ENCODE measurements at places on chromosomes 1 and 21. TPM values are rescaled to one million over a fixed set of nuclear protein-coding genes. Genes with fewer than 3 reads are reported as not detected.

GRCh38 chr1:187244623-187245022, 415.9 kb downstream of the PLA2G4A start:
- H3K27ac ChIP-seq: no peak overlapping the region
- no peaks in the 10 kb centered on the region for H3K27me3 ChIP-seq
- DNase-seq: no peak
- H3K4me1 ChIP-seq: no peaks in the 10 kb centered on the region

CELA3B gene
- total RNA-seq: 4.1 TPM

DNA sequence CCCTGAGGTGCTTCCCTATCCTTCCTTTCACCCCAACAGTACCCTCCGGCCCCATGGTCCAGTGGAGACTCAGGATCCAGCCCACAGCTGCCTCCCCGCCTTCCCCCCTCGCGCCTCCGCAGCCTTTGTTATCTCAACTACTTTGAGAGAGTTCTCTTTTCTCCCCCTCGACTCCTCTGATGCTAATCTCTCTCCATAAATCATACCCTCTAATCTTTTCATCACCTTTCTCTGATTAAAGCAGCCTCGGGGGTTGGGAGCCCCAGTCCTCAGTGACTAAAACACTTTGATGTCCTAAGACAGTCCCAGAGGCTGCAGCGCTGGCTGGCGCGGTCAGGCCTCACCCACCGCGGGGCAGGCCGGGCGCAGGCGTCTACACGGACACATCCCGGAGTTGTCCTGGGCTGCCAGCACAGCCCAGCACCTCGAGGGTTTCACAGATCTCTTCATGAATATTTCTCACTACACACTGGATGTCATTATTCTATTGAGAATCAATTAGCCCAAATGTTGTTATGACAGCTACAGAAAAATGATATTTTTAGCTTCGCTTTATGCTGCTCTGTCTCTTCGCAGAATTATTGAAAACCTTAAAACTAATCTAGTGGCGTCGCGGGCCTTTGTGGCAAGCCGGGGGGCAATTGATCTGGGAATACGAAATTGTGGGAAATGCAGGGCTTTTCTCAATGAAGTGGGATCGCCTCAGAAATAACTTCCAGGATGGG, 289.5 kb downstream of the RRAGC start:
- no peaks in the 10 kb centered on the region for H3K27me3 ChIP-seq
- H3K4me3 ChIP-seq: no peak overlapping the region
- no peak overlapping the region for H3K27ac ChIP-seq
- DNase-seq: no peak

GRCh38 chr1:2544093-2544874, 11.9 kb upstream of the TNFRSF14 start:
- peaks cover 23% of the 10 kb centered on the region for H3K4me1 ChIP-seq
- H3K4me3 ChIP-seq: no peak overlapping the region
- no peak for DNase-seq

- no peak overlapping the region for H3K27ac ChIP-seq
- H3K4me3 ChIP-seq: no peak overlapping the region
- H3K4me1 ChIP-seq: no peaks in the 10 kb centered on the region
- no peaks in the 10 kb centered on the region for H3K27me3 ChIP-seq
Measured at GRCh38 chr1:11207898-11208611, 18.9 kb downstream of the ANGPTL7 start.

GRCh38 chr1:84884671-84885389, 8.2 kb downstream of the LPAR3 start:
- H3K27ac ChIP-seq: no peak overlapping the region
- no peaks in the 10 kb centered on the region for H3K27me3 ChIP-seq
- H3K4me1 ChIP-seq: no peaks in the 10 kb centered on the region
- no peaks in the 10 kb centered on the region for H3K36me3 ChIP-seq
- no peak for DNase-seq
- no peak overlapping the region for H3K4me3 ChIP-seq

DNA sequence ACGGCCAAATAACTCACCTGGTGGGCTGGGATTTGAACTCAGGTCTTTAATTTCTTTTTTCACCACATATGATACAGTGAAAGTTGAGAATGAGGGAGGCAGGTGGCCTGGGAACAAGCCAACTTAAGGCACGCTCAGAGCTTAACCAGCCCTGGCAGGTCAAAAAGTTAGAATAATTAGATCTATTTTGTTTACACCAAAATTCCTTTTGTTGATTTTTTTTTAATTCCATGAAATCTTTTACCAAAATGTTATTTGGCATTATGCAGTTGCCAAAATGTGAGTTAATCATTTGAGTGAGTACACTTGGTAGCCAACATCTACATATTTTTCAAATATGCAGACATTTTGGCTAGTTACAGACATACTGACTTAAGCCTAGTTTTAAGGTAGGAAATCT, 36.8 kb downstream of the LHX8 start:
- H3K36me3 ChIP-seq: no peaks in the 10 kb centered on the region
- H3K4me3 ChIP-seq: no peak overlapping the region
- DNase-seq: no peak
- H3K27ac ChIP-seq: no peak overlapping the region
- H3K4me1 ChIP-seq: no peaks in the 10 kb centered on the region

DNA sequence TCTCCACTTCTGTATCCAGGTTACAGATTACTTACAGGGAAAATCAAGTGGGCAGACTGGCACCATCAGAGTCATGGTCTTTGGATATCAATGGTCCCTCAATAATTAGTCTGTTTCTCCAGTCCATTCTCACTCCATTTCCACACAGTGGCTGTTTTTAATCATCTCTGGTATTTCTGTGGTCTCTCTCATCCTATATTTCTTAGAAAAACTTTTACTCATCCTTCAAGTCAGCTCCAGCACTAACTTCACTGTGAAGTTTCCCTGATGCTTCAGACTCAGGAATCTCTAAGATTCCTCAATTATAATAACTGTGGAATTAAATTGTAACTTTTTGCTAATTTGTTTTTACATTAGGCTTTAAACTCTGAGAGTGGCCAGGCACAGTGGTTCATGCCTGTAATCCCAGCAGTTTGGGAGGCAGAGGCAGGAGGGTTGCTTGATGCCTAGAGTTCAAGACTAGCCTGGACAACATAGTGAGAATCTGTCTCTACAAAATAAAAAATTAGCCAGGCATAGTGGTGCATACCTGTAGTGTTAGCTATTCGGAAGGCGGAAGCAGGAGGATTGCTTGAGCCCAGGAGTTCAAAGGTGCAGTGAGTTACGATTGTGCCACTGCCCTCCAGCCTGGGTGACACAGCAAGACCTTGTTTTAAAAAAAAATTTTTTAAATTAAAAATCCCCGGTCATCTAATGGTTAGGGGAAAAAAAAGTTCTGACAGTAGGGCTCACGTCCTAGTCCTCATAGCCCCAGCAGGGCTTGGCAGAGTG, 10.6 kb downstream of the CD160 start:
- no peaks in the 10 kb centered on the region for H3K27me3 ChIP-seq
- no peak overlapping the region for H3K27ac ChIP-seq
- no peak overlapping the region for H3K4me3 ChIP-seq
- DNase-seq: no peak
- H3K36me3 ChIP-seq: no peaks in the 10 kb centered on the region

Measured in GM12878 (cell line).